Testis (tissue), 5 donors: ENCODE measurements at places on chromosomes 1 and 21. TPM values are rescaled to one million over a fixed set of nuclear protein-coding genes. Genes with fewer than 3 reads are reported as not detected.

DNA sequence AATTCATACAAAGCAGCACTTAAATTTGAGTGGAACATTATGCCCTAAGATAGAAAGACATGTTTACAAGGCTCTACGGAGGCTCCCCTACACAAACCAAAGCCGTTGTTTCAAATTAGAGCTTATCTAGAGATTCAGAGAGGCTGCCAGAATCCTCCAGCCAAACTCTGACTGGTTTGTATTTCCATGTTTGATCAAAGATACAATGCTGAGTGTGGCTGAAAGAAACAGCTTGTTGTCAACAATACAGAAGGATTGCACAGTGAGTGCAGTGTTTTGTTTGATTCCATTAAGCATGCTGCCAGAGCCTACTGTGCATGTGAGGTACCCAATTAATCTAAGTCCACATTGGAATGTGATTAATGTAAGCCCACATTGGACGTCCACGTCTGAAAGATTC lies 402.7 kb downstream of the DISC1 start:
- DNase-seq = peak; percentile 47
- no peak overlapping the region for H3K27ac ChIP-seq
- no peaks in the 10 kb centered on the region for H3K36me3 ChIP-seq
- H3K4me3 ChIP-seq = no peak overlapping the region
- peaks cover 6% of the 10 kb centered on the region for H3K4me1 ChIP-seq

Gene SH3GLB1
- 58.9 TPM for total RNA-seq

DNA sequence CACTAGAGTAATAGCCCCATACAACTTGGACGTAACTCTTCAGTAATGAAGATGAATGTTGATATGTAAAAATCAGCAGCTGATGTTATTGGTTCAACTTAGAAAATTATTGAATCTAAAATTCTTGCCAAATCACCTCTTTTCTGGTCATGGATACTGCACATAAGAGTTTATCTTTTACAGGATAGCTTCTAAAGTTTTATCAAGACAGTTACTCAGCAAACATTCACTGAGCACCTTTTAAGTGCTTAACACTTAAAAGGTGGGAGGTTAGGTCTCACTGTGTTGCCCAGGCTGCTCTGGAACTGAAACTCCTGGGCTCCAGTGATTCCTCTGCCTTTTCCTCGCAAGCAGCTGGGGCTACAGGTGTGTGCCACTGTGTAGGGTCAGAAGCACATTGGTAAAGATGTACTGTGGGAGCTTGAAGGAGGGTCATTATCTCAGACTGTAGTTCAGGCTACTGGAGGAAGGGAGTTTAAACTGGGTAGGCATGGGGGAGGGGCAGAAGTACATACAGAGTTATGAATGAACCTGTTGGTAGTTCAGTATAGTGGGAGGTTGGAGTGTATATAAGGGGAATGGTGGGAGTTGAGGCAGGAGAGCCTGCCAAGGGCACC lies 2.0 kb downstream of the MPZL1 start:
- DNase-seq = peak; percentile 55
- peaks cover 31% of the 10 kb centered on the region for H3K4me1 ChIP-seq

GRCh38 chr1:14876747-14877146 lies 276.8 kb upstream of the TMEM51 start:
- no peak overlapping the region for H3K27ac ChIP-seq
- no peaks in the 10 kb centered on the region for H3K36me3 ChIP-seq
- no peak overlapping the region for H3K4me3 ChIP-seq
- no peaks in the 10 kb centered on the region for H3K27me3 ChIP-seq
- H3K4me1 ChIP-seq = no peaks in the 10 kb centered on the region

- no peaks in the 10 kb centered on the region for H3K36me3 ChIP-seq
- H3K4me1 ChIP-seq = no peaks in the 10 kb centered on the region
- no peak for DNase-seq
- no peaks in the 10 kb centered on the region for H3K27me3 ChIP-seq
- no peak overlapping the region for H3K27ac ChIP-seq
- H3K4me3 ChIP-seq = no peak overlapping the region
Measured at GRCh38 chr1:202835548-202836072, 24.9 kb downstream of the PCAT6 start.

DNA sequence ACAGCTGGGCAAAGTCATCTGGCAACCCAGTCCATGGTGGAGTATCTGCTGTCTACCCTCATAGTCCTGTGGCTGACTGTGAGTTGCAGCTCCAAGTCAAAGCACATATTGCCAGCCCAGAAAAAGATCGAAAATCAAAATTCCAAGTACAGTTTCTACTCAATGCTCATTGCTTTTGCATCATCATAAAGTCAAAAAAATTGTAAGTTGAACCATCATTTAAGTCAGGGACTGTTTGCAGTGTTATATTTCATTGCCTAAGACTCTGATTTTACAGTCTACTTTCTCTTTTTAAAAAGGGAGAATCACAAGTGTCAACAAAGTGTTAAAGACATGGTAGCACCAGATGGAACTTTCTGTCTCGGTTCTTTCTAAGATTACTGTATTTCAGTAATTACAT lies 22.7 kb upstream of the MAN1C1 start:
- no peaks in the 10 kb centered on the region for H3K27me3 ChIP-seq
- H3K27ac ChIP-seq = no peak overlapping the region
- no peak overlapping the region for H3K4me3 ChIP-seq
- H3K36me3 ChIP-seq = no peaks in the 10 kb centered on the region
- DNase-seq = no peak

DNA sequence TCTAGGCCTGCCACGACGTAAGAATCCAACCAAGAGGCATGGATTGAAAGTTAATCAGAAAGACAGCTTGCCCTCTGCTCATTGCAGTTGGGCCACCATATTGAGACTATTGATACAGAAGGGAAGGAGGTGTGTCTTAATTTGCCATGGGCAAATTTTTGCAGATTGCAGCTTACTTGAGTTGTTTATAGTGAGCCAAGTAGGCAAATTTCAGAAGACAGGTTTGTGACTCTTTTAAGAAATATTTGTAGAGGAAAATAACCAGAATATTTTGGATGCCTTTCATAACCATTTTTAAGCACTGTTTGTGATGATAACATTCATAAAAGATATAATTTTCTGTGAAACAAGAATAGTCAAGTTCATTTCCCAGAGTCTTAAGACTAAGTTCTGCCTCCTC lies 74.1 kb downstream of the PRDM2 start:
- no peak for DNase-seq
- no peaks in the 10 kb centered on the region for H3K36me3 ChIP-seq
- no peaks in the 10 kb centered on the region for H3K27me3 ChIP-seq
- H3K4me1 ChIP-seq = no peaks in the 10 kb centered on the region
- no peak overlapping the region for H3K4me3 ChIP-seq

Gene NSUN4
- 47.4 TPM for total RNA-seq

Gene FCRL3
- total RNA-seq = 0.47 TPM

- H3K27me3 ChIP-seq = no peaks in the 10 kb centered on the region
- no peaks in the 10 kb centered on the region for H3K36me3 ChIP-seq
- peaks cover 9% of the 10 kb centered on the region for H3K4me1 ChIP-seq
- H3K4me3 ChIP-seq = no peak overlapping the region
Measured at GRCh38 chr21:31397939-31398338, 53.9 kb upstream of the TIAM1 start.

Gene PER3
- total RNA-seq = 40.8 TPM

DNA sequence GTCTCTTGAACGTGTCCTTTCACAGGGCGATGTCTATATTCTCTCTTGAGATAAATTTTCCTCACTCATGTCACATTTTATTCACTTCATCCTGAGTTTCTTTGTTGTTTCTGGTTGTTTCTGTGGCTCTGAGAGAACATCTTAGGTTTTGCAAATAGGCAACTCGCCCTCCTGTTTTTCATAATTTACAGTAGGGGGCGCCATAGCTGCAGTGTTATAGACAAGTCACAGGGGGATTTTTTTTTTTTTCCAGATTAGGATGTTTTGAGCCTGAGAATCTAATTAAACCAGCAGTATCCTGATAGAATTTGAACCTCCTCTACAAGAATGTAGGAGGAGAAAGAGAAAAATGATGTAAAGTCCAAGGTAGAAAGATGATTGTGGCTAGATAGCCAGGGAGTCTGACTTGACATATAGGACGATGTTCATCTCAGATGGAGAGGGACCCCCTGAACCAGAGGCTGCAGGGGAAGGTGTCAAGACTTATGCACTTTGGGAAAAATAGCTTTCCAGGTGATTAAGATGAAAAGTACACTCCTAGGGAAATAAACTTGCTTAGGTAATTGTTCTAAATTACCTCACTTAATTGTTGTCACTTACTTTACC lies 76.3 kb downstream of the ZP4 start:
- no peak for DNase-seq
- H3K27me3 ChIP-seq = no peaks in the 10 kb centered on the region
- H3K4me1 ChIP-seq = no peaks in the 10 kb centered on the region
- H3K4me3 ChIP-seq = no peak overlapping the region
- no peaks in the 10 kb centered on the region for H3K36me3 ChIP-seq

Gene SPRR2F
- 4.9 TPM for total RNA-seq

GRCh38 chr1:92476071-92476631 lies 10.6 kb downstream of the GFI1 start:
- no peak overlapping the region for H3K4me3 ChIP-seq
- no peaks in the 10 kb centered on the region for H3K36me3 ChIP-seq
- no peak for DNase-seq

DNA sequence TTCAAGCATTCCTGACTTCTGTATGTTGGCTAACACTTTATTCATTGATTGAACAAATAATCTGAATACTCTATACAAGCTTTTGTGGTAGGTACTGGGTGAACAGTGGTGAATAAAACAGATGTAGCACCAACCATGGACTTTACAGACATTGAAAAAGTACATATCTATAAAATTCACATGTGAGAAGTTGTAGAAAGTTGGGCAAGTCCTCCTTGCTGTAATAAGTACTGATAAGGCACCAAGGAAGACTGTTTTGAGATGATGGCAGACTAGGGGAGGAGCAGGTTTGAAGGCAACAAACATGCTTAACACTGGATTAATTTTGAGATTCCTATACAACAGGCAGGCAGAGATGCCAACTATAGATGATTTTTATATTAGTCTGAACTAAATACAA lies 42.4 kb downstream of the RNF2 start:
- no peak for DNase-seq
- no peaks in the 10 kb centered on the region for H3K4me1 ChIP-seq
- H3K27me3 ChIP-seq = no peaks in the 10 kb centered on the region
- no peaks in the 10 kb centered on the region for H3K36me3 ChIP-seq
- no peak overlapping the region for H3K27ac ChIP-seq

GRCh38 chr1:231636157-231636556 lies 9.6 kb downstream of the DISC1 start:
- no peak overlapping the region for H3K27ac ChIP-seq
- no peak overlapping the region for H3K4me3 ChIP-seq
- DNase-seq = no peak
- H3K27me3 ChIP-seq = no peaks in the 10 kb centered on the region

DNA sequence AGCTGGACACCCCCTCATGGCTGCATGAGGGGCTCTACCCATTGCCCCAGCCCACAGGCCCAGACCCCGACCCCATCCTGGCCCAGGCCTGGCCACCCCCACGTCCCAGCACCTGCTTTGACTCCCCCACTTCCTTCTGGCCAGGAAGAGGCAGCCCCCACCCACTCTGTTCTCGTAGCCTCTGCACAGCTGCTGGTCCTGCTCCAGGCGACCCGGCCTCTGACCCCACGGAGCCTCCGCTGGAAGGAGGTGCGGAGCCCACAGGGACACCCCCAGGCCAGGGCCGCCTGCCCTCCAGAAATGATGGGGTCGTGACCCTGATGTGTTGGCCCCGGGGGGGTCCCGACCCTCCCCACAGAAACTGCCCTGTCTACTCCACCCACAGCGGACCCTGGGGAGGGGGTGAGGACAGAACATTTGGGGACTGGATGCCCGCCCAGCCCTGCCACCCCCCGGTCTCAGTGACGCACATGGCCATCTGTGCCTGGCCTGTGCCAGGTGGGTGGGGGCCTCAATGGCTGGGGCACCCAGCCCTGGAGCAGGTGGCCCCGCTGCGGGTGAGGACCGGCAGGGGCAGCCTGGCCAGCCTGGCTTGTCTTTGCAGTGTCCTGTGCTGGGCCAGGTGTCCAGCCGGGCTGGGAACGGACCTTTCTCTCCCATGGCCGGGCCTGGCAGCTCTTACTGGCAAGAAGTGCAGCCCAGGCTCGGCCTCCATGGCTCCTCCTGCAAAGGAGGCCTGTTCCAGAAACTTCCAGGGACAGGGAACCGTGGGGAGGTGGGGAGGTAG lies 78.6 kb downstream of the MORN1 start:
- H3K27me3 ChIP-seq = no peaks in the 10 kb centered on the region
- peak; percentile 58 for DNase-seq
- H3K4me1 ChIP-seq = peaks cover 59% of the 10 kb centered on the region

DNA sequence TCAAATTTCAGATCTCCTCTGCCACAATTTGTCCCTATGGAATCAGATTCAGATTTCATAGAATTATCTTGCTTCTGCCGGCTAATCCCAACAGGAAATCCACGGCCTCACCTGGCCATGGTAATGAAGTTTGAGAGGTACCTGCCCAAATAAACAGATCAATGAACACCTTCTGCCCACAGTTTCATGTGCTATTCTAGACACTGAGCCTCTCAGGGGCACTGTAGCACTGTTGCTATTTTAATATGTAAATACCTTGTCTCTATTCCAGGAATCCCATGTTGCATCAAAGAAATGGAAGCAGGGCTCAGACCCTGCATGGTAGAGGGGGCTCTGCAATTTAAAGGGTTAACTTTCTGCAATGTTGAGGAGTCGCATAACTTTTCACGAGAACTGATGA lies 593.1 kb downstream of the PTBP2 start:
- H3K27me3 ChIP-seq = no peaks in the 10 kb centered on the region
- no peak overlapping the region for H3K27ac ChIP-seq
- no peak for DNase-seq
- no peaks in the 10 kb centered on the region for H3K36me3 ChIP-seq
- H3K4me1 ChIP-seq = no peaks in the 10 kb centered on the region

GRCh38 chr1:241411056-241411775 lies 54.2 kb upstream of the RGS7 start:
- no peak overlapping the region for H3K4me3 ChIP-seq
- no peaks in the 10 kb centered on the region for H3K36me3 ChIP-seq
- no peaks in the 10 kb centered on the region for H3K4me1 ChIP-seq
- H3K27ac ChIP-seq = no peak overlapping the region

DNA sequence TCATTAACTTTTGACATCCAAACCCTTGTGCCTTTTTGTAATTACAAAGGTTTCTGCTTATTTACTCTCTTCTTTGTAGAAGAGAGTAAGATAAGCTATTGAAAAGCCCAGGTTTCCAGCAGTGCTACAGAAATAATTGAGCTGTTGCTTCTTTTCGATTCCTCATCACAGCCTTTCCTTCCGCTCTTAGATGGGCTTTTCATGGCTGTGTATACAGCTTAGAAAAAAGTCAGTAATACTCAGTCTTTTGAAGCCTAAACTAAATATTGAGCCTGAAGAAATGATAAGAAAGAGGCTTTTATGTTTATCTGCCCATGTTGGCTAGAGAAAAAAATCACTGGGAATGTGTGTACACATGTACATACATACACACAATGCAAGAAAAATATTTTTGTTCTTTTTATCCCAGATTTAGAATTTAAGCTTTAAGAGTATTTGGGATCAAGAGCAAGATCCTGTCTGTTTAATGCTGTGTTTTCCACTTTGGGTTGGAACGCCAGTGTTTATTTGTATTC lies 172.4 kb downstream of the VPS13D start:
- H3K27me3 ChIP-seq = no peaks in the 10 kb centered on the region
- H3K4me3 ChIP-seq = no peak overlapping the region
- no peak overlapping the region for H3K27ac ChIP-seq
- peaks cover 26% of the 10 kb centered on the region for H3K4me1 ChIP-seq
- no peaks in the 10 kb centered on the region for H3K36me3 ChIP-seq

Gene SELP
- total RNA-seq = 1.7 TPM

- H3K27ac ChIP-seq = no peak overlapping the region
- peaks cover 19% of the 10 kb centered on the region for H3K4me1 ChIP-seq
- no peaks in the 10 kb centered on the region for H3K36me3 ChIP-seq
- H3K27me3 ChIP-seq = no peaks in the 10 kb centered on the region
- no peak for DNase-seq
Measured at GRCh38 chr1:201647722-201648065, 108.8 kb downstream of the NAV1 start.

Gene PRAMEF12
- total RNA-seq = 0.24 TPM

Gene SH3BGRL3
- total RNA-seq = 24.4 TPM
